ENCODE measurements at places on chromosomes 2 and 18.

DNA sequence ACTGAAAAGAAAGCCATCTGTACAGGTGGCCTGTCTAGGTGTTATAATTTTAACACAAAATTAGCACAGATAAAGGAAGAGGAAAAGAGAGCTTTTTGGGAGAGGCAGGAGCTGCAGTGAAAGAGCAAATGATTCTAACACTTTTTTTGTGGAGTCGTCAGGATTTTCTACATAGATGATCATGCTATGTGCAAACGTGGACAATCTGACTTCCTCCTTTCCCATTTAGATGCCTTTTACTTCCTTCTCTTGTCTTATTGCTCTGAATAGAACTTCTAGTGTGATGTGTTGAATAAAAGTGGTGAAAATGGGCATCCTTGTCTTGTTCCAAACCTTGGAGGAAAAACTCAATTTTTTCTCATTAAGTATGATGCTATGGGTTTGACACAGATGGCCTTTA is 334.5 kb downstream of the NBAS start:
- DNase-seq, result no peak

GRCh38 chr2:23457990-23458682 is 73.2 kb downstream of the KLHL29 start:
- no peak for DNase-seq

- no peak for DNase-seq
Observed at GRCh38 chr2:236857246-236857645, 228.4 kb upstream of the COPS8 start.

GRCh38 chr2:2621855-2622254 is 290.8 kb upstream of the MYT1L start:
- DNase-seq, result no peak

DNA sequence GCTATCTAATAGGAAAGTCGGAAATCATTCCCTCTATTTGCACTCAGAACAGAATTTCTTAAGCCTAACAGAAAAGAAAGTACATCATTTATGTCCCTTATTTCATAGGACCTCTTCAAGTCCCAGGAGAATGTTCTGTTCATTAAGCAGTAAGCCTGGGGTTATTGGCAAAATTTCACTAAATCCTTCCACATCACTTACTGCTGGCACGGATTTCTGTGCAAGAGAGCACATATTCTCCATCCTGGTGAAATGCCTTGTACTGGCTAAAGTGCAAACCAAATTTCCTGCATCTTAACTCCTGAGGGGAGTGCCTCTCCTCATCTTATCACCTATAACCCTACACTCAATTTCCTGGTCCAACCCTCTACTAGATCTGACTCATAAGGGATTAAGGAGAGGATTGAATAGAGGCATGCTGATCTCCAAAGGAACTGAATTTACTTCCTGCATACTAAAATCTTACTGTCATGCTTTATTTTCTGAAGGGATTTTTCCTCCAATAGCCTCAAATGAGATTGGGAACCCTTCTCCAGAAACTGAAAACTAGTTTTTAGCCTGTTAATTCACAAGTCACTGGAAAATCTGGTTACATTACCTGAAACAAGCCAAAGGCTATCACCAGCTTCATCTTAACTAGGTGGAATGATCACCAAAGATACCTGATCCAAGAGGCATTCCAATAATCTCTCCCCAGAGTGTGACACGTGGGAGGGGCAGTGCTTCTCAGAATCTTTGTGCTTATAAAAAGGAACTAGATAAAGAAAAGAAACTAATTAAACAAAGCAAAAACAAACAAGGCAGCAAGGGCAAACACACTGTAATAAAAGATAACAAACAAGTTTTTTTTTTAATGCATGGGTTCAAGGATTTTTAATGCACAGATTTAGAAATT is 311.1 kb downstream of the NR4A2 start:
- DNase-seq, result no peak

GRCh38 chr2:152755029-152755428 is 36.6 kb downstream of the ARL6IP6 start:
- DNase-seq, result no peak

DNA sequence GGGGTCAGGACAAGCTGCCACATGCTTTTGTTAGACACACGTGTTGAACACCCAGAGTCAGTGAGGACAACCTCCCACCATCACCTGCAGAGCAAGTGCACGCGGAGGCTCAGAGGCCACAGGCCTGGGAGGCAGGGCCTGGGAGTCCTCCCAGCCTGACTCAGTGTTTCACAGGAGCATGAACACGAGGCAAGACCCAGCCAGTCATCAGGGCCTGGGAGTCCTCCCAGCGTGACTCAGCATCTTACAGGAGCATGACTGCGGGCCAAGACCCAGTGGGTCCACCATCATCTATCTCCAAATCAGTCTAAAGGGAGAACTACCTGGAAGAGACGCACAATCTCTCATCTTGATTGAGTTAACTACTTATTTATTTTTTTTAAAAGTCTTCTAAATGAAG is 112.6 kb upstream of the PXDN start:
- DNase-seq, result no peak

DNA sequence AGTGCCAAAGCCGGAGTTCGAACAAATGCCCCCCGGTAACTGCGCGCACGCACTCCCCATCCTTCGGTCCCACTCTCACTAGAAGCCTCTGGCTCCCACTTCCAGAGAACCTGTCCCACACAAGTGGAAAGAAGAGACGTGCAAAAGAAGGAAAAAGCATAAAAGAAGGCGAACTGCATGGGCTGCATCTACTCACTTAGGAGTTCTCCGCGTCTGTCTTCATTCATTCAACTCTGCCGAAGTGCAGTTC is 312 bp downstream of the NR4A2 start:
- no peak for DNase-seq

GRCh38 chr2:58497168-58497567 is 256.0 kb upstream of the FANCL start:
- DNase-seq, result no peak

- no peak for DNase-seq
Observed at GRCh38 chr18:11887328-11888128, 20.6 kb downstream of the MPPE1 start.

DNA sequence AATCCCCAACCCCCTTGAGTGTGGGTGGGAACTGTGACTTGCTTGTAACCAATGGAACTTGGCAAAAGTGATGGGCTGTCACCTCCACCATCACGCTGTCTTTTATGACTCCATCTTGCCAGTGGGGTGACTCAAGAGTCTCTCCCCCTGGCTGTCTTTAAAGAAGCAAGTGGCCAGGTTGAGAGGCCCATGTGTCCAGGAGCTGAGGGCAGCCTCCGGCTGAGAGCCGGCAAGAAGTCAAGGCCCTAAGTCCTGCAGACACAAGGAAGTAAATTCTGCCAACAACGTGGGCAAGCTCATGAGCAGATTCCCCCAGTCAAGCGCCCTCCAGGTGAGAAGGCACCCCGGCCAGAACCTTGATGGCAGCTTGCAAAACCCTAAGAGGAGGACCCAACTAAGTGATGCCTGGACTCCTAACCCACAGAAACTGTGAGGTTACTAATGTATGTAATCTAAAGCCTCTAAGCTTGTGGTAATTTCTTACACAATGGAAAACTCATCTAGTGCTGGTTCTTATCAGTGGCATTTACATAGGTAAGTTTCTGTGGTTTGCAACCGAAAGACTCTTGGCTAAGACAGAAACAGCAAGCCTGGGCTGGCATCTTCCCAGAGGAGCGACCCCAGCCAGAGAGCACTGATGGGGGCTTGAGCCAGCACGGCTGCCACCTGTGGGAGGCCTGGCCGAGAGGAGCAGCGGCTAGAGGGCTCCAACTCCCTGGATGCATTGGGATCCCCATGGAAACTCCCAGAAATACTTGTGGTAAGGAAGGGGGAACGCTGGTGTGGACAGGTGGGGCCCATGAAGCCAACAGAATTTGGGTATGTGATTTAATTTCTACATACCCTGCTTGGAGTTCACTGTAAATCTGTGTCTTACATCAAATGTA is 49.3 kb downstream of the CIB4 start:
- no peak for DNase-seq

- DNase-seq, result no peak
Observed at GRCh38 chr2:172231508-172231907, 128.8 kb upstream of the DLX2 start.

Measured in brain pericyte (primary cell).